Activated naive CD8-positive, alpha-beta T cell treated with anti-CD3 and anti-CD28 coated beads, Interleukin-2, amount 50 U/mL, for 16 hours (primary cell): ENCODE measurements at places on chromosomes 7 and 10.

- DNase-seq = no peak
Observed at GRCh38 chr7:101537935-101538595, 91.0 kb downstream of the MYL10 start.

DNA sequence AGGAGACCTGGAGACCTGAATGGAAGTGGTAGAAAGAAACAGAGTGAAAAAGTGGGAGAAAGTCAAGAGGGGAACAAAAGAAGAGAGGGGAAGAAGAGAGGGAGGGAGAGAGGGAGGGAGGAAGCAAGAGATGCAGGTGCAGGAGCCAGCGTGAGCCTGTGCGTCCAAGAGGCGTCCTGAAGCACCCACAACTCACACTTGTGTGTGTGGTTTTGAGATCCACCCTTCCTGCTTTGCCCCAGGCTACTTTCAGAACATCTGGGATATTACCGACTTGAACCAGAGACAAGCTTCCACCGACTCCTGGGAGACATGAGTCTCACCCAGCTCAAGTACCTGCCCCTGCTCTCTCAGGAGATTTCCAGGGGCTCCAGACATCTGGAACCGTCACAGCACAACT, 9.8 kb downstream of the AFAP1L2 start:
- DNase-seq = no peak

GRCh38 chr7:137449016-137449415, 105.5 kb upstream of the PTN start:
- no peak for DNase-seq

- DNase-seq = no peak
Observed at GRCh38 chr7:98826387-98826786, 43.4 kb downstream of the TMEM130 start.

DNA sequence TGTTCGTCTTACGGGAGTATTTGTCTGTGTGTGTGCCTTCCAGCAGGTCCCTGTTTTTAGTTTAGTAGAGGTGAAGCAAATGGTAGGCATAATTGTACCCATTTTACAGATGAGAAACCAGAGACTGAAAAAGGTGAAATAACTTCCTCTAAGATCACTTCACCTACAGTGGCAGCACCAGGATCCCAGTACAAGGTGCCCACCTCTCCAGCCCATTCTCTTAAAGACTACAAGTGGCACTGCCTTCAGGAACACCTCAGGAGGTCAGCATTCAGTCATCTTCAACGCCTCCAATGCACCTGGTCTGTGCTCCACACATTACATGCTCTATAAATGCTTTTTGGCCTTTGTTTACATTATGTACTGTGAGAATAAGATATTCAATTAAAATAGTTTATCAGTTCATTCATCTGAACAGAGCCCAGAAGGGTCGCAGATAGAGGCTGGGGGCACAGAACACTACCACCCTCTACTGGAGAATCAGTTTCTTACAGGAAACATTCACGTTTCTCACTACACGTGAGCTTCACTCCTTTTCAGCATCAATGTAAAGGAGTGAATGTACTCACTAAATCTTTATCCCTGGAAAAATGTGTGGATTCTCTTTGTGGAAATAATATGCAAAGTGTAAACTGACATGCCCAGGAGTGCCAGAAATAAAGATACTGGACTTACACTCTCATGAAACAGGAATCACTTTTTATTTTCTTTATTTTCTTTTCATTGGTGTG, 45.5 kb upstream of the ABLIM1 start:
- DNase-seq = no peak

- DNase-seq = no peak
Observed at GRCh38 chr10:120012566-120012965, 120.0 kb downstream of the SEC23IP start.

DNA sequence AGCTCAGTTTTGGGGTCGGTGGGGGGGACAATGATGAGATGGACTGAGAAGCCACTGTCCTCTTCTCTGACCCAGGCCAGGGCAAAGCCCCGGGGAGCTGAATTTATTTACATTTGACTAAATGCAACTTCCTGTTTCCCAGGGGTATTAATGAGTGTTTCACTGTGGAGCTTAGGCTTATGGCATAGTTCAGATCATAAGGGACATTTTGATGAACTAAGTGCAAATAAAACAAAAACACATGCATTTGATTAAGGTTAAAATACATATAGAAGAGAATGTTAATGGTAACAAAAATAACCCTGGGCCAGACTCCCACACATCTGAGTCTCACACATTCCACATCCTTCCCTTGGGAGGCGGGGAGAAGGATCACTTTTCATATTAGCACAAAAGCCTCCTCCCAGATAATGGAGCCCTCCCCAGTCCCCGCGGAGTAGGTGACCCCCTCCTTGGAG, 320.6 kb downstream of the FRMD4A start:
- no peak for DNase-seq

DNA sequence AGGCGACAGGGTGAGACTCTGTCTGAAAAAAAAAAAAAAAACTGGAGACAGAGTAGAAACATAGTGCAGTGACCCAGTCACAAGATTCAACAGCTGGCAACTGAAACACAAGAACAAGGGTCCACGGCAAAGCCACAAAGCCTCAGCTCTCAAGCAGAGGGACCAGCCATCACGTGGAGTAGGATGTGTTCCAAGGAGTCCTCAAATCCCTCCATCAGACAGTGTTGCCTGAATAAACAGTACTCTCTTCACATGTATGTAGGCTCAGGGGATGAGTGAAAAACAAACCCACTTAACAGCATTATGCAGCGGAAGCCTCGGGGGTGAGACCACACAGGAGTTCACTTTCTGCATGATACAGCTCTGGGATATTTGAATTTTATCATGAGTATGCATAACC, 62.0 kb downstream of the SLIT1 start:
- no peak for DNase-seq
